Tibial artery (tissue), 4 donors: ENCODE measurements at places on chromosomes 11 and 22.

GRCh38 chr22:44408829-44409192 is 89.2 kb downstream of the RTL6 start:
- no peak for DNase-seq

GRCh38 chr11:2928605-2929530 is at the start of gene PHLDA2:
Gene PHLDA2, minus strand, starts transcription at chr11:2929420. Its CDS starts 56 bp downstream, at chr11:2929364.
- peak; percentile 44 for DNase-seq

DNA sequence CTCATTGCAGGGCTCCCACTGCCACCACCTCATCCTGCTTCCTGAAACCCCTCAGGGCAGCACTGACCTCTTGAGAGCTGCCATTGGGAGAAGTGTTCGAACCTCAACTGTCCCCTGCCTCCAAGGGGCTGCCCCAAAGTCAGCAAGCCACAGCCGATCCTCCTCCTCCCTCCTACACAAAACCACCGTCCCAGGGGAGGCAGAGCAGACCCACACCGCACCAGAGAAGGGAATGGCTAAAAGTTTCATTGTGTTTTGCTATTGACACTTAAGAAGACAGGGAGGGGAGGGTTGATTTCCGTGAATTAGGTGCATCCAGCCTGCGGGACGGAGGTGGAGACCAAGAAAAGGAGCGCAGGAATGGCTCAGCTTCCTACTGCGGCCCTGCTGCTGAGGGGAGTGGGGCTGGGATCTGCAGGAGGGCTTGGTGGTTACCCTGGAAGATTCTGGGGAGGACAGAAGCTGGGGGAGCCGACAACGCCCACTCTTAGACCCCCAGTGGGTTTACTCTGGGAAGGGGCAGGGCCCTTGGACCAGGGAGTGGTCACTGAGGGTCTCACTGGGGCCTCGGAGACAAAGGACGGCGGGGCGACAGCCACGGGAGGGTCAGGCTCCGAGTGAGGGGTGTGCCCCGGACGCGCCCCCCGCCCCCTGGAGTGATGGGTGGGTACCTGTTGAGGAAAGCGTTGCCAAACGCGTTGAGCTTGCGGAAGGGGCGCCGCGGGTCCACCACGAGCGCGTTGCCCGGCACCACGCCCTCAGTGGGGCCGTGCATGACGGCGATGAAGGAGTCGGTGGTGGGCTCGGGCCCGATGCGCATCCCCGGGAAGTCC is 815 bp downstream of the EHD1 start:
- DNase-seq: no peak

GRCh38 chr11:18618342-18619025 is 15.7 kb downstream of the SPTY2D1 start:
- DNase-seq: no peak

DNA sequence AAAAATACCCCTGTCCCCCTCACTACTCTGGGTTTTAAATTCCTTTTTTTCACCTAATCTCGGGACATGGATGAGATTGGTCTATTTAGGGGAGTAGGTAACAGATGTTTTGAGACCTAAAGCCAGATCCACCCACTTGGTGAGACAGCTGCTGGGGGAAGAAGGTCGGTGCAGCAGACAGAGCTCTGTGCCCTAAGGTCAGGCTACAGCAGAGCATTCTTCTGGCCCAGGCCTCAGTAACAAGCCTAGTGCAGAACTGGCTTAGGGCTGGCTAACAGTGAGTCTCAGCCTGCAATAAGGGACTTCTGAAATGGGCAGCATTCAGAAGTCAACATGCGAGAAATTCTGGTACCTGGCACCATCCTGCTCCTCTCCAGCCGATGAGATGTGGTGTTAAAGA is 444.9 kb upstream of the KIRREL3 start:
- no peak for DNase-seq

DNA sequence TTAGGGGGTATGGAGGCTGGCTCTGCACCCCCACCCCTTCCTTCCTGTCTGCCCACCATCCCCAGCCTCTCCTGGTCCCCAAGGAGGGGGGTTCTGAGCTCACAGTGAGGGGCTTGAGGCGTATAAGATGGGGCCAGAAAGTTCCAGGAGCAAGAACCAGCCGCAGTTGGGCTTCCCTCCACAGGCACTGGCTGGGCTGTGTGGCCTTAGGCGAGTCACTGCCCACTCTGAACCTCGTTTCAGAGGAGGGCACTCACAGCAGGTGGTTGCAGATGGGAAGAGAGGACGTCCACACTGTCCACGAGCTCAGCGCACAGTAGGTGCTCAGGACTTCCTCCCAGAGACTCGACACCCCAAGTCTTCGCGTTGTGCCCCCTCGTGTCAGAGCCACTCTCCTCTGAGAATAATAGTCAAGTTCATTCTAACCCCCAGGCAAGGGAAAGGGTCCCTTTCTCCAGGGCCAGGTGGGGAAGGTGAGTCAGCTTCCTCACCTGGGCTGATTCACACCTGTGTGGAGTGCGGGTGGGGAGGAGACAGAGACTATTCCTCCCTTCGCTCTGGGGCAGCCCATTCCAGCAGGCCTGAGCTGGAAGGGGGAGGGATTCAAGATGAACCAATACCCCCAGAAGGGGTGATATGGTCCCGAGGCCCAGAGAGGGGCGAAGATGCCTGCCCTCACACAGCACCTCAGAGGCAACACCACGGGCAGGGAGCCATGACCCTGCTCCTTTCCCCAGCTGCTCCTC is 29.3 kb downstream of the RPL3 start:
- DNase-seq: no peak

- no peak for DNase-seq
Measured at GRCh38 chr22:31332010-31332409, 14.1 kb downstream of the PATZ1 start.

- no peak for DNase-seq
Measured at GRCh38 chr11:113579292-113579940, 104.2 kb upstream of the DRD2 start.

- DNase-seq: no peak
Measured at GRCh38 chr22:21816787-21817496, 50.5 kb downstream of the MAPK1 start.

- DNase-seq: peak; percentile 66
Measured at GRCh38 chr11:1825039-1825740, 9.6 kb upstream of the SYT8 start.

DNA sequence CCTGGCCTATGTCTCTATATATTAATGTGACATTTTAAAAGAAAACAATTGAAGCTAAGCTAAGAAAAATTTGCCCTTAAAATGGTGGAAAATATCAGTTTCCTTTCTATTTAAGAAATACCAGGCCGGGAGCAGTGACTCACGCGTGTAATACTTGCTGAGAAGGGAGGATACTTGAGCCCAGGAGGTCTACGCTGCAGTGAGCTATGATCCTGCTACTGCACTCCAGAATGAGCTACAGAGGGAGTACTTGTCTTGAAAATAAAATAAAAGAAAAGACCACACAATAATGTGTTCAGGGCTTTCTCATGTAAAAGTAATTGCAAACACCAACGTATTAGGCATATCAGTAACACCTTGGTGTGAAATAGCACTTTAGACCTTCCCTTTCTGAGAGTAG is 1.4 kb upstream of the PRSS23 start:
- DNase-seq: no peak

- DNase-seq: no peak
Measured at GRCh38 chr11:116860303-116860702, 22.9 kb upstream of the APOA1 start.

DNA sequence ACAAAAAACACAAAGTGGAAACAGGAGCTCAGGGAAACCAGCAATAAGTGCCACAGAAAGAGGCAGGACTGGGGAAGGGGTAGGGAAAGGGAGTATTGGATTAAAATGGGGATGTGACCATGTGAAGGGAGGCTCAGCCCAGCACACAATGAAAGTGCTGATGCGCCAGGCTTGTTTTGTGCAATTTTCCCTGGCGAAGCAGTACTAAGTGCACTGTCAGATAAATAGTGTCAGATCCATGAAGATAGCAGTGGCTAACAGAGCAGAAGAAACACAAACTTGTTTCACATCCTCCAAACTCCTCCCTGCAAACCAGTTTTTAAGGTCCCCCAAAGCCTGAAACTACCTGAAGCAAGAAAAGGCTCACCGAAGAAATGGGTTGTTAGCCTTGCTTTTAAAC is 50.7 kb upstream of the RAPSN start:
- no peak for DNase-seq

DNA sequence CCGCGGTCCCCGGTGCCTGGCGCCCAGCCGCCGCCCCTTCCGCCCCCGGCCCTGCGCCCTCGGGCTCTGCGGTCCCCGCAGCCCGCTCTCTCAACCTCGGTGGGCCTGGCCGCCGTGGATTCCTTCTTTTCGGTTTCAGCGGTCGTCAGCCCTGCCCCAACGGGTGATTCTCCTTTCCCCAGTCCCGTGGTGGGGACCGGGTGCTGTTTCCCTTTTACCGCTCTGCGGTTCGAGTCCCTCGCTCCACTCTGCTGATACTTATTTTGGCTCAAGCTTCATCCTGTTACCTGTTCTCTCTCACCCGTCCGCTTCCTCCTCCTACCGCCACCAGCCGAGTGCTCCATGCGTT is 494 bp downstream of the ZDHHC5 start:
- DNase-seq: no peak

- DNase-seq: no peak
Measured at GRCh38 chr11:14972581-14973495, 687 bp upstream of the CALCA start.

GRCh38 chr11:68002938-68003845 is 705 bp downstream of the UNC93B1 start:
- no peak for DNase-seq

DNA sequence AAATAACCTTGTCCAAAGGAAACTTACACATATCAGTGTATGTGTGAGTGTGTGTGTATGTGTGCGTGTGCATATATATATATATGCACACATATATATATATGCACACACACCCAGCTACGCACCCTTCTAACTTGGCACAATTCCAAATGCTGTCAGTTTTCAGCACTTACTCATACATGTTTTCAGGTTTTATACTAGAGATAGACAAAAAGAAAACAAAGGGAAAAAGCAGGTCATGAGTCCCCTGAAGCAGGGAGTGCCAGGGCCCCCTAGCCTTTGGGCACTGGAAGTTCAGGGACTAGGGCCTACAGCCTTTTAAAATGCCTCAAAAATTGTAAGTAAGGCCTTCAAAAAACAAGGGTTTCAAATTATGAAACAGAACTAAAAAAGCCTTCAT is 265.4 kb downstream of the CADM1 start:
- no peak for DNase-seq

- no peak for DNase-seq
Measured at GRCh38 chr11:82826526-82826925, 73.7 kb downstream of the PRCP start.

- DNase-seq: no peak
Measured at GRCh38 chr11:92384802-92385201, 160.2 kb downstream of the FAT3 start.

DNA sequence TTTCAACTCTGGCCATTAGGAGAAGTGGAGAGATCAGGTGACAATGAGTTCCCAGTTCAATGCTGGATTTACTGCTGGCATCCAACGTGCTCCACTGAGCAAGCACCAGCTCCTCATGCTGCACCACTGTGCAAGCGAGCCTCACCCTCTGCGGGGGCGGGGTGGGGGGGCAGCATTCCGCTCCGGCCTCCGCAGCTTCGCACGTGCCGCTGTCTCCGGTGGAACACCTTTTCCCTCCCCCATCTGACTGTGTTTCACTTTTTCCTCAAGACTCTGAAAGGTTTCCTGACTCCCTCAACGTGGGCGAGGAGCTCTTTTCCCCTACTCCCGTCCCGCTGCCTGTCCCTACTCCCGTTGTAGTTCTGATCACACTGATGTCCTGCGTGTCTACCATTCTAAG is 835 bp upstream of the RHOD start:
- no peak for DNase-seq

DNA sequence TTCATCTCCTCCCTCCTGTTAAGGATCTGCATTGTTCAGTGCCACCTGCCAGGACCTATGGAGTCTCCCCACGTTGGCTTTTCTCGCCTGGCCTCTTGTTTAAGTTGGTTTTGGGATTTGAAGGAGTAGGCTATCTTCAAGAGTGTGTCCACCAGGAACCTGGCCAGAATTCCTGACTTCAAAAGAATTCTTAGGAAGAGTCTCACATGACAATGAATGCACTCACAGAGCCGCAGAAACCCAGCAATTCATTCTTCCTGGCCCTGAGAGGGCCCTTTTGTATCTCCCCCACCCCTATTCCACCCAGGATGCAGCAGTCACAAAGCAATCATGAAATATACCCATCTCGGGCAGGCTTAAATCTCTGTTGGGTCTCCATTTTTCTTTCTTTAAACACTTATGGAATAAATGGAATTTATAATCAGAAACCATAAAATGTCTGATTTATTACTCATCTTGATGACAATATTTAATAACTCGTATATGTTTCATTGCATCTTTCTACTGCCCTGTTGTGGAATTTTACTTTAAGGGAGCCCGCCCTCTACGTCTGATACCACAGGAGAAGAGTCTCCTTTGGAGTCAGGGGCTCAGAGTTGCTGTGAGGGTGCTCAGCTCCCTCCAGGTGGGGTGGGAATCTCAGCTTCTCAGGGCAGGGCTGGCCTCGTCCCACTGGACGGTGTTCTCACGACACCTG is 507.0 kb downstream of the NTM start:
- no peak for DNase-seq

DNA sequence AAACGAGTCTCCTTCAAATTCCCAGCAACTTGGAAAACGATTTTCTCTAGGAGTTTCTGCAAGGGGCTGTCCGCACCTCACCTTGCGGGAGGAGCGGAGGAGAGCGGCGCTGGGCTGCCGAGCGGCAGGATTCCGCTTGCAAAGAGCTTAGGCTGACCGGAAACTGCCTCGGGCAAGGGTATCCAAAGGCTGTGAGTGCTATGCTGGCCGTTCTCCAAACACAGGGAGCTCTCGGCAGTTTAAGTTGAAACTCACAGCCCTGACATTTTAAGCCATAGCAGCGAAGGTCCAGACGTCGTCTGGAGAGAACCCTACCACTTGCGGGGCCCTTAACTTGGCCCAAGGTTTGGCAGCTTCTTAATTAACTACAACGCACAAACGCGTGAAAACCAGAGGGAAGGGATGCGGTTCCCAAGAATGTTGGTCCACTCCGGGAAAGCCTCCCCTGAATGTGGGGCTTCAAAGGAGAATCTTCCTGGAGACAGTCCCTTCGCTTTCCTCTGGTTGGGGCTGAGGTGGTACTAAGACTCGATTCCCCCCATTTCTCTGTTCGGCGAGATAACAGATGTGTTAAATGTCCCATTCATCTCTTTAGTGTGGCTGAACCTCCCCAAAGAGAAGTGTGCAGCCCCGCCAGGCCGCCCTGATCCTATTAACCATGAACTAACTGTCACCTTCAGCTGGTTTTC is 1.1 kb upstream of the DBX1 start:
- DNase-seq: no peak

GRCh38 chr11:45258982-45259530 is 27.1 kb downstream of the SYT13 start:
- DNase-seq: no peak

DNA sequence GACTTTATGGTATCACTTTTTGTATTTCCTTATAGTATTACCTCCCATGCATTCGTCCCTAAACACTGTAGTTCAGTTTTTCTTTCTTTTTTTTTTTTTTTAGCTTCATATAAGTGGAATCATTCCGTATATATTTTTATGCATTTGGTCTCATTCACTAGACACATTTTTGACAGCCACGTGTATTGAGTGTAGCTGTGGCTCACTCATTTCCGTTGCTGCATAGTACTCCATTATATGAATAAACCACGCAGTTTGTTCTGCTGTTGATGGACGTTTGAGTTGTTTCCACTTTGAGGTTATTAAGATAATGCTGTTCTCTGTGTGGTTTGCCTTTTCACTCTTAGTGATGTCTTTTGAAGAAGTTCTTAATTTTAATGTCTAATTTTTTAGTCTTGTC is 8.4 kb downstream of the APLP2 start:
- DNase-seq: no peak
